ENCODE measurements at places on chromosomes 2 and 18.

- no peak for DNase-seq
These were observed 104.5 kb downstream of the PTGR3 start for GRCh38 chr18:75104483-75104882.

DNA sequence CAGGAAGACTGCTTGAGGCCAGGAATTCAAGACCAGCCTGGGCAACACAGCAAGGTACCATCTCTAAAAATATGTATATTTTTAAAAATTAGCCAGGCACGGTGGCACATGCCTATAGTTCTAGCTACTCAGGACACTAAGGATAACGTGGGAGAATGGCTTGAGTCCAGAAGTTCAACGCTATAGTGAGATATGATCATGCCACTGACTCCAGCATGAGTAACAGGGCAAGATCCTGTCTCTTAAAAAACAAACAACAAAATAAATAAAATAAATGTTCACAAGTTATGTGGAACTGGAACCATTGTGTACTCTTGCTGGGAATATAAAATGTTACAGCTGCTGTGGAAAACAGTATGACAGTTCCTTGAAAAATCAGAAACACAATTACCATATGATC lies 47.2 kb downstream of the USP34 start:
- DNase-seq = no peak

DNA sequence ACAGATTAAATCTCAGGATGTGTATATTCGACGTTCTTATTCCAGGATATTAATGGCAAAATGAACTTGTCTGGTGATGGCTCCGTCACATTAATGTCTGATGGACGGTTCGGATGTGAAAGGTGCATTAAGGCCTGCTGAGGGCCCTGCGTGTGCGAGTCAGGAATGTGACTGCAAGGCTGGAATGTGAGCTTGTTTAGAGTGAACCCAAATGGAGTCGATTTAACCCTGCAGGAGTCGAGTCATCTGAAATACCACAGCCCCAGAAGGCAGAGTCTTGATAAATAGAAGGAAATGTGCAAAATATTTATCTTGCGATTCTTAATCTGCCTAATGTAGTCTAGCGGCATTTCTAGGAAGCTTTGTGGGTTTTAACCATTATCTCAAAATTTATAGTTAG lies 44.3 kb downstream of the RDH14 start:
- peak; percentile 15 for DNase-seq

DNA sequence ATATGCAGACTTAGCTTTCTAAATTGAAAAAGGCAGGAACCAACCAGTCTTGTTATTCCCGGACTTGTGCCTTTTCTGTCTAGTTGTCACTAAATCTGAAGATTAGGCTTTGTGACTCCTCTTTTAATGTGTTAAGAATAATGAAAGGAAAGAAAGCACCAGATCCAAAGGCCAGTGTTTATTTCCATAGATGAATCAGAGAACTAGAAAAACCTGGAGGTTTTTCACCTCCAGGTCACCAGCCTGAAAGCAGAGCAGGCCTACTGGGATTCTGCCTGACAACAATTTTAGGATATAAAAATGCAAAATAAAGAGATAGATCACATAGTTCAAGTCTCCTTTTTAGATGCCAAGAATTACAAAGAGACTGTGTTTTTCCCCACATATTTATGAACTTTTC lies 160.4 kb downstream of the GULP1 start:
- DNase-seq = no peak

- peak; percentile 74 for DNase-seq
These were observed 2.4 kb downstream of the NFATC1 start for GRCh38 chr18:79397830-79398761.

GRCh38 chr2:164896226-164896625 lies 54.6 kb upstream of the COBLL1 start:
- DNase-seq = no peak

DNA sequence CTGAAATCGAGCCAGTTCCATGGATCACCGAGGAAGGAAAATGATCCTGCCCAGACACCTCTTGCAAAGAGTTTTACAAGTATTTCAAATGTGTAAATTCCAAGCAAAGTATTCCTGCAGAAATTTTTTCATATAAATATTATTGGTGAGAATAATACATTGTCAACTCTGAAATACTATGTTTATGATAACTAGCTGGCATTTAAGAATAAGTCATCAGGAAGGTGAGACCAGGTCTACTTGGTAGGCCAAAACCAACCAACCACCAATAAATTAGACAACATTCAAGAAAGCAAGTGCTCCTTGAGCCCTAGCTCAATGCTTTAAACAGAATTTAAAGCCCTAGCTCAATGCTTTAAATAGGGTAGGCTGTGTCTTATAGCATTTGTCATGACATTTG lies 21.7 kb downstream of the SCN7A start:
- no peak for DNase-seq

GRCh38 chr2:69164061-69164778 lies 151.2 kb downstream of the ANTXR1 start:
- no peak for DNase-seq

DNA sequence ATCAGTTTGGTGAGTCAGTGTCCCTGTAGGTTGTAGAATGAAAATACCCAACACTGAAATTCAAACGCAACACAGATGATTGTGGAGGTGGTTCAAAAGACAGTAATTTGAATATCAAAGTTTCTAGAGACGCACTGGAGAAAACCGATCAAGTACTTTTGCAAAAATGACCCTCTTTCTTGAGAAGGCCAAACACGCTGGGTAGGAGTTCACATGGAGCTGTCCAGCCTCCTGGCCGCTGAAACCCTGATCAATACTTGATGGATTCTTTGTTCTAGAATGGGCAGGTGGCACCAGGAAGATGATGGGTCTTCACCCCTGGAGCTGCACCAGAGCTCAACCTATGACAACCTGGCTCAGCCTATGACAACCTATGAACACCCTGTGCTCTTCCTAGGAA lies 39.7 kb upstream of the UBE2F start:
- DNase-seq = no peak

- DNase-seq = peak; percentile 92
These were observed 1.4 kb downstream of the TGIF1 start for GRCh38 chr18:3451183-3451988.

- no peak for DNase-seq
These were observed 76.6 kb downstream of the ALK start for GRCh38 chr2:29844713-29845326.

DNA sequence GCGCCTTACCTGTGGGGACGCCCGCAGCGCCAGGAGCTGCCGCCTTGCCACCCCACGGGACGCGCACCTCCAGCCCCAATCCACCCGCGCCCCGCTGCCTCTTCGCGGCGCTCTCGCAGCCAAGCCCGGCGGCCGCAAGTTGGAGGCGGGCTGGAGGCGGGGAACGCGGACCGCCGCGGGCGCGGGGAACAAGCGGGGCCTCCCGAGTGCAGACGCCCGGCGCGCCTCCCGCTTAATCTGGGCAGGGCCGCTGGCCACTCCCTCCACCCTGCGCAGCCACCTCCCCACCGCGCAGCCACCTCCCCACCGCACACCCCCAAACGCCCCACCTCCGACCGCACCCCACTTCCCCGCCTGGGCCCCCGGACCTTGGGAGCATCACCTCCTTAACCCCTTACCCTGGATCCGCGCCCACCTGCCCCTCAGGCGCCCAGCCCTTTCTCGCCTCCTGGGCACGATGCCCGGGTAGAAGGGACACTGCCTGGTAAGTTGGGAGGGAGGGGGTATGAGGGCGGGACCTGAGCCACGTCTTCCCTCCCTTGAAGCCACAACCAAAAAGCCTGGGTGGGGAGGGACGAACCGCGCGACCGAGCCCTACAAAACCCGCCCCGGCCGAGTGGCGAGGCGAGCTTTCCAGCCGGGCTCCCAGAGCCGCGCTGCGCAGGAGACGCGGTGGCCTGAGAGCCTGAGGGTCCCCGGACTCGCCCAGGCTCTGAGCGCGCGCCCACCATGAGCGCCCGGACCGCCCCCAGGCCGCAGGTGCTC lies at the start of the genes COL4A3 and COL4A4:
Gene COL4A3, plus strand, starts transcription at position 627 of the 765 bp plus-strand sequence. Its CDS starts 103 bp downstream, at position 730.
Gene COL4A4, minus strand, starts transcription at position 208 of the 765 bp plus-strand sequence. CDS start 16,722 bp downstream, outside the sequence.
- DNase-seq = peak; percentile 81

DNA sequence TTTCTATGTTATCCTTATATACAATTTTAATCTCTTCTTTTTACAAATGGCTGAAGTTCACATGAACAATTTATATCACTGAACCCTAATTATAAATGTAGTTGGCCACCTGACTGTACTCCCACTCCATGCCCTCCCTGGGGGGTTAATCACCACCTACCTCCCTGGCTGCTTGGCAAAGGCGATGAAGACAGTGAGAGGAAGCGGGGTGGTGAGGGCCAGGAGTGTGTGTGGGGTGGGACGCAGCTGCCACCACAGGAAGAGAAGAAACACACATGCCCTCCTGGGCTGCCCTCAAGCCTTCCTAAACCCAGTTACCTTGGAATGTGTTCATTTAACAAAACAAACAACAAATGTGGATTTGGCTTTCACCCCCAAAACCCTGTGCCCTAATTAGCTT lies 87.0 kb upstream of the REV1 start:
- no peak for DNase-seq

- DNase-seq = no peak
These were observed 41.5 kb upstream of the LTBP1 start for GRCh38 chr2:32905270-32905669.

DNA sequence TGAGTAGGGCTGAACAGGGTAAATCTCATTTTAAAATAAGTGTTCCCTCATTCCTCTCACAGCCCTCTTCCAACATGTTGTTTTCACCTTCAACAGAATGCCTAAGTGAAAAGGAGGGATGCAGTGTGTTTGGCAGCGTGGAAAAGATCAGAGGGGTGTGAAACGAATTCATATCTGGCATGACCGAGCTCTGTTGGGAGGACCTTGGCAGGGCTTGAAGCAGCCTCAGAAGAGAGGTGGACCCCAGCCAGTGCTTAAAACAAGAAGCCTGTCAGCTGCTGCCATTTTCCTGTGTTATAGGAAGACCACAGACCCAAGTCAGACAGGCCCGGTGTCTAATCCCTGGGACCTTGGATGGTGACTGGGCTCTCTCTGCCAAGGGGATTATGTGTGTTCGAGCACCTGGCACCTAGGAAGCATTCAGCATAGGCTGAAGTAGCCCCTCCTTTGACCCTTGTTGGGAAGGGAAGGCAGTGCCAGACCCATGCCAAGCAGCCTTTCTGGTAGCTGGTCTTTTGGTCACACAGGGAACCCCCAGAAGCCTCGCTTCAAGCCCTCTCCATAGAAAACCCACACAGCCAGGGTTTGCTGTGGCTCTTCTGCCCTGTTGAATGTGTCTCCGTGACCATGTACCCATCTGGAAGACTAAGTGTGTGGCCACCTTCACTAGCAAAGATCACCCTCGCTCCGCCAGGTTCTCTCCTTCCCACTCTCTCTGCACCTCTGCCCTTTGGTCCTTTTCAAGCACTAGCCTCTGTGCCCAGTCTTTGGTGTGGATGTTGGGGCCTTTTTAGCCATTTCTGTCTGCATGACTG lies 87.5 kb upstream of the ST3GAL5 start:
- DNase-seq = no peak

DNA sequence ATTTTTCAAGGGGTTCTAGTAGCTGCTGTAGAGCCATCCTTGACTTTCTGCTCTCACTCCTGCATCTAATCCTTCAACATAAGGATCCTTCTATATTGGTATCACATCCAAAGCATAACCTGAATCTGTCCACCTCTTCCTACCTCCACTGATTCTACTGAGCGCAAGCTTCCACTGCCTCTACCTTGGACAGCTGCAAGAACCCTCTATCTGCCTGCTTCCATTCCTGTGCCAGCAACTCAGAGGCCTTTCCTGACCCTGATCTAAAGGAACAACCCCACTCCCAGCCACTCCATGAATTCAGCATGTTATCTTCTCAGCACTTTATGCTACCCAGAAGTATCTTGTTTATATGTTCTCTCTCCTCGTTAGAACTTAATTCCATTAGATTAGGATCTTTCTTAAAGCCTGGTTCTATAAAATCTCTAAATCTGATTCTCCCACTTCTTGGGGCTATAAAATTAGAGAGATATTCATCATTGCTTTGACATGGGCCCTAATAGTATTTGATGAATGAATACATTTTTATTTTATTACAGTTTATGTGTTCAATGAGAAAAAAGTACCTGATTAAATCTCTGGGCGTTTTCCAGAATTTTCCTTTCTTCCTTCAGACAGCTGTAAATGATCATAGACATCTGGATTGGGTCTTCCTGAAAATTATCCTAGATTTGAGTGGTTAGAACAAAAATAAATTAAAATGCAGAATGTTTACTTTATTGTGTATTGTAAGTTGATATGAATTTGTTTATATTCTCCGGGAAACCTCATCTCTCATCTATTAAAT lies 6.8 kb downstream of the STAT1 start:
- no peak for DNase-seq

DNA sequence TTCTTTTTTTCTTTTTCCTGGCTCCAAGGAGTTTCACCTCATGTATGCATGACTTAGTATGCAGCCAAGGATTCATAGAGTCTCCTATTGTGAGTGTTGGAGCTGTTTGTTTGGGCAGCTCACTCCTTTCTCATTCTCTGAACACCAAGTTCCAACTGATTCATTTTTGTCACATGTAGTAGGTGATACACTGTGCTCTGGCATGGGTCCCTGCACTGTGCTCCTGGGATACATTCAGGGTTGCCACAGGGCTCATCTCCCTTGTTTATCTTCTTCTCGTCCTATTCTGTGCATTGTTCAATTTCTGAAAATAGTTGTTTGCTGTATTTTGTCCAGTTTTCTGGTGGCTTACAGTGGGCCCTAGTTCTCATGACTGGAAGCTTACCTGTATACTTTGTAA lies 96.8 kb downstream of the ZNF407 start:
- DNase-seq = no peak

GRCh38 chr2:108573061-108573460 lies 38.8 kb downstream of the LIMS1 start:
- DNase-seq = no peak

DNA sequence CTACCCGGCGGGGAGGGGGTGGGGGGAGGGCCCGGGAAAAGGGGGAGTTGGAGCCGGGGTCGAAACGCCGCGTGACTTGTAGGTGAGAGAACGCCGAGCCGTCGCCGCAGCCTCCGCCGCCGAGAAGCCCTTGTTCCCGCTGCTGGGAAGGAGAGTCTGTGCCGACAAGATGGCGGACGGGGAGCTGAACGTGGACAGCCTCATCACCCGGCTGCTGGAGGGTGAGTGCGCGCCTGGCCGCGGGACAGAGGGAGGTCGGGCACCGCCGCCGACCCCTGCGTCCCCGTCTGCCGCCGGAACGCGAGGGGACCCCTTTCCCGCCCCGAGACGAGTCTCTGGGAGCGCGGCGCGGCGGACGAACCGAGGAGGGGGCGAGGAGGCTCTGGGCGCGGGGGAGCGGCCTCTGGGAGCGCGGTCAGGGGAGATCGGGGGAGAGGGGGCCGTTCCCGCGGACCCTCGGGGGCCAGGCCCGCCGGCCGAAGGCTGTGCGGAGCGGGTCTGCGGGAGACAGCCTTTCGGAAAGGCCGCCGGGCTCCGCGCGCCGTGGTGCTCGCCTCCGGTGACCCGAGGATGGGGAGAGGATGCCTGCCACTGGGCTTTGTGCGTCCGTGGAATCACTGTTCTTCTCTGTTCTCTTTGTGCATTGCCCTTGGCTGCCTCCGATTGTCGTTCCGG lies 463 bp downstream of the PPP1CB start:
- DNase-seq = peak; percentile 73

GRCh38 chr2:2747797-2748301 lies 416.8 kb upstream of the MYT1L start:
- DNase-seq = no peak

- DNase-seq = no peak
These were observed 30.4 kb downstream of the EEF1B2 start for GRCh38 chr2:206190111-206190510.

- DNase-seq = no peak
These were observed 203.8 kb upstream of the SH3BP4 start for GRCh38 chr2:234747833-234748559.

- peak; percentile 73 for DNase-seq
These were observed 195.4 kb downstream of the FAM210A start for GRCh38 chr18:13530879-13531387.

- no peak for DNase-seq
These were observed 495.7 kb upstream of the SMIM21 start for GRCh38 chr18:75923169-75923568.

GRCh38 chr2:48032765-48033164 lies 126.5 kb upstream of the FBXO11 start:
- no peak for DNase-seq
